ENCODE measurements at places on chromosomes 12 and 14.

- DNase-seq, result no peak
These were observed 141.8 kb upstream of the G2E3 start for GRCh38 chr14:30417121-30417520.

- DNase-seq, result no peak
These were observed 3.2 kb downstream of the KCNJ8 start for GRCh38 chr12:21771311-21771710.

GRCh38 chr12:69719336-69720316 lies 19.0 kb upstream of the RAB3IP start:
- DNase-seq, result no peak

GRCh38 chr14:84375235-84375634 lies 1154.7 kb upstream of the FLRT2 start:
- no peak for DNase-seq

DNA sequence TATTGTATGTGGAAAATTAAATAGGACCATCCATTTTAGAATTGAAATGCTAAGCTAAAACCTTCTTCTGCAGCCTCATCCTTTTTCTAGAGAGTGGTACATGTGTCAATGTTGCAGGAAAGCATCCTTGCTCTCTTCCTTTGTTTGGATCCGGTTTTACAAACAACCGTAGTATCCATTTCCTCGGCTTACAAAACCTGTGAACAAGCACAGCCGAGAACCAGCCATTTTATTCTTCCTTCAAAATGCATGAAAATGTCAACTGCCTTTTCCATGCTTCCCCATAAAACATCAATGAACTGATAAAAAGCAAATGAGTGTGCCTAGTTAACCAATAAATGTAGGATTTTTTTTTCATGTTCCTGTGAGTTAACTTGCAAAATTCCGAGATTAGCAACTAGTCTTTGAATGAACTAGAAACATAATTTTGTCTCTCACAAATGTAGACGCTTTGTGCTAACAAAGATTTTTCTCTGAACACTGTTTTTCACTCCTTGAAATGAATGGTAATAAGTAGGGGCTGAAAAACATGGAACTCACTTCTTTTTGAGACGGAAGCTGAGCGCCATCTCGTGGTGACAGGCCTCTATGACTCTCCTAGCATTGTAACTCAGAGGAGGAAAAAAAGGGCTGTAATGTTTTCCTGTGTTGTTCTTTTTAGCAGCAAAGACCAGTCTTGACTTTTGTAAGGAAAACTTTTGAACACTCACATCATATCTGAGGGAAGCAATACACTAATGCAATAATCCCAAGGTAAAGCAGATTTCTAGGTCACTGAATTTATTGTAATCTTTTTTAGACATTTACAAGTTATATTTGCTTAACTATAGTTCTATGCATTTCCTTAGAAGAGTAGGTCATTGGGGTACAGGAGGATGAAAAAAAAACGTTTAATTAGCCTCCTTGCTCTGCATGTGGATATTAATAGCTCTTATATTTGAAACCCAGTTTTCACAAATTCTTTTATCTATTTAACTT lies 157.4 kb upstream of the FOXG1 start:
- no peak for DNase-seq

DNA sequence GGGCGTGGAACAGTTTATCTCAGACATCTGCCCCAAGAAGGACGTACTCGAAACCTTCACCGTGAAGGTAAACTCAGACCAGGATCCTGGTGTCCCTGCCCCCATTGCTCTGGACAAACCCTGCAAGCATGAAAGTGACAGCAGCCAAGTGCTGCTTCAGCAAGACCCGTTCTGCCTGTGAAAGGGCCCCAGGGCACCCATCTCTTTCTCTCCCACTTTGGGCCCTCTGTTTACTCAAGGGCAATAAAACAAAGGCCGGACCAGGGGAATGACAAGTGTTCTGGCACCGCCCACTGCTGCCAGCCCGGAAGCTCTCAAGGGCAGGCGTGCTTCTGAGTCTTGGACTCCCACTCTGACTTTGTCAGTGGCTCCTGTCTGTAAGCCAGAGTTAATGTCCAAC lies 35.3 kb downstream of the CD9 start:
- DNase-seq, result no peak

- DNase-seq, result no peak
These were observed 181.1 kb upstream of the NPAS3 start for GRCh38 chr14:32757568-32757967.

DNA sequence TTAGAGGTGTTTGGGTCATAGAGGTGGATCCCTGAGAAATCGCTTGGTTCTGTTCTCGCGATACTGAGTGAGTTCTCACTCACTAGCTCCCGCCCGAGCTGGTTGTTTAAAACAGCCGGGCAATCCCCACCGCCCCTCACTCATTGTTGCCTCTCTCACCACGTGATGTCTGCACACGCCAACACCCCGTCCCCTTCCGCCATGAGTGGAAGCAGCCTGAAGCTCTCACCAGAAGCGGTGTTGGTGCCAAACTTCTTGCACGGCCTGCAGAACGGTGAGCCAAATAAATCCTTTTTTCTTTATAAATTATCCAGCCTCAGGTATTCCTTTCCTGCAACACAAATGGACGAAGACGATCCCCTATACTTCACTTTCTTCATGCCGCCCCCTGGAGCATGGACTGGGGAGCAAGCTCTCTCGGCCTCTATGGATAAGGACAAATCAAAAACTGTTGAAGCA lies 45.4 kb upstream of the CCND2 start:
- no peak for DNase-seq

DNA sequence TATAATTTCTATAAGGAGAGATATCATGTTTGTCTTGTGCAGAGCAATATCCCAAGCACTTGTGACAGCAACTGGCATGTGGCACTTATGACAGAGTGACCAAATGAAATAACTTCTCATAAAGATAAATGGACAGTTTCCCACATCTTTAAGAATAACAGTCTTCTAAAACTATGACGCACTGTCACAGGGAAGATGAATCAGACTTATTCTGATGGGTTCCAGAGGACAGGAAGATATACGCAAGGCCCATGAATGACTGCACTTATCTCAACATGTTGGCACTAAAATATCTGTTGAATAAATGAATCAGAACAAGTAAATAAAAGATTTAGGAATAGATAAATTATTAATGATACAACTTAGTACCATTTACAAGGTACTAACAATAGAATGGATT lies 465.8 kb upstream of the SYT1 start:
- DNase-seq, result no peak
